ENCODE measurements at places on chromosomes 5 and 9.

DNA sequence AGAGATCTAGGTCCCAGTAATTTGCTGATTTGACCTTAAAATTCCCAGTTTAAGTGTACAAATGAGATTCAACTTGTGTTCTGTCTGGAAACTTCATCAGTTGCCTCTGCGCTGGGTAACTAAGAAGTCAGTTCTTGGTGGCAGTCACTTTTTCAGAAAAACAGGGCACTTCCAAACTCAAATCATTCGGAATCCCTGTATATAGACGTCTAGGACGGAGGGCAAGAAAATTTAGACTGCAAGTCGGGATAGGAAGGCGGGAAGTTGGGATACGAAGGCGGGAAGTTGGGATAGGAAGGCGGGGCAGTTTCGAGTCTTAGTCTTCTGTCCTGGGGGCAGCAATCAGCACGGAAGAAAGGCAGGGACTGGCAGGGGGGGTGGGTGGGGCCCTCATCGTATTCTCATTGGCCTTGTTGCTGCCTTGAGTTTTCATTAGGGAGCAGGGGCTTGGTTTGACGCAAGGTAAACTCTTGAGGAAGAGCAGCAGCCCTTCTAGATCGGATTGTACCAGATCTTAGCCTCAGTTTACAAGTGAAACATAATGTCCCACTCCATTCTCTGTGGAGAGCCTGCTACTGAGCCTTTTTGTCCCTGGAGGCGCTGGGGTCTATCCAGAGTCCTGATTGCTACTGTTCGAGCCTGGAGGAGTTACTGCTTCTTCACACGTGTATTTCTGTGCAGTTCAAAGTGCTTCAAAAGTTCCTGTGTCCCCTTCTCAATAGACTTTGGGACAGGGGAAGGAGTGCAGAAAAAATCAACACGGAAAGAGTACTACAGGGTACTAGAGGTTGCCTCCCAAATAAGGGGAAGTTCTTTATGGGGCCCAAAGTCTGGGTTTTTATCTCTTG is 2.7 kb upstream of the PURA start:
- DNase-seq = no peak

- DNase-seq = peak; percentile 73
Observed at GRCh38 chr9:36151316-36152210, 15.0 kb downstream of the GLIPR2 start.

GRCh38 chr5:159456261-159456660 is 126.0 kb upstream of the IL12B start:
- DNase-seq = no peak

- DNase-seq = no peak
Observed at GRCh38 chr9:137168904-137169856, 671 bp downstream of the LRRC26 start.

- no peak for DNase-seq
Observed at GRCh38 chr5:107868650-107869409, 198.1 kb upstream of the EFNA5 start.

- DNase-seq = no peak
Observed at GRCh38 chr9:130666393-130667119, 2.2 kb downstream of the PRDM12 start.

DNA sequence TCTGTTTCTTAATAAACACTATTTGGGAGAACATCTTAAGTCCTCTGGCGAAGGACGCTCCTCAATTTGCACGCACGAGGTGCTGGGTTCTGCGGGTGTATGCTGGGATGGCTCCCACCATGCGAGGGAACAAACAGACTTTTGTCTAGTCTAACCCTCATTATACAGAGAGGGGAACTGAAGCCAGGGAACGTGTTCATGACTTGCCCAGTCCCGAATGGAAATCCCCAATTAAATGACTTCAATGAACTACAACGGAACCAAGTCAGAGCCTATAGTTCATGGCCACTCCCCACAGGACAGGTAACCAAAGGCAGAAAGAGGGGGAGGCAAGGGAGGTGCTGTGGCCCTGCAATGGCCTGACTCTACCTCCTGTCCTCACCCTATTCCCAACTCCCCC is 9.3 kb downstream of the TLE1 start:
- no peak for DNase-seq

DNA sequence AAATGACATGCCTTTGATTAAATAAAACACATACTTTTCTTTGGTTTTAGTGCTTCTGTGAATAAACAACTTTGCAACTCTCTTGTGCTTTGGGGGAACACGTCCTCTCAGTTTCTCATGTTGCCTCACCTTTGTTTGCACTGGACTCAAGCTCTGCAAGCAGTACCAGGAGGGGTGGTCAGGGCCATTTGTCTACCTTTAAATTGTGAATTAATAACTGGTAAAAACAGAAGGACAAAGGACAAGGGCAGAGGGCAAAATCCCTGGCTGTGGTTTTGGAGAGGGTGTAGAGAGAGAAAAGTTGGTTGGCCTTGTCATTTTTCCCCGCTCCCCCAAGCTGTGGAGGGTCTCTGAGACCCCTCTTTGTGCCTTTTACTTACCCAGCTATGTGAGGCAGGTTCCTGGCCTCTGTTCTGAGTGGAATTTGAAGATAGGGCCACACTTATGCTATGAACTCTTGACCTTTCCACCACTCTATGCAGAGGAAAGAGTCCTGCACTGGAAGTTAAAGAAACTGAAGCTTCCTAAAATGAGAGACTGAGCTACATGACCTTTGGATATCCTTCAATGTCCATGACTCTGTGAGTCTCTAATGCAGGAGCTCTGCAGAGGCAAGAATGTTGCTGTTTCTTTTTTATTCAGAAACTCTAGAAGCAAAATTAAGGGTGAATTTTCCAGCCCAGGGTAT is 55.1 kb upstream of the MOCS2 start:
- DNase-seq = no peak

DNA sequence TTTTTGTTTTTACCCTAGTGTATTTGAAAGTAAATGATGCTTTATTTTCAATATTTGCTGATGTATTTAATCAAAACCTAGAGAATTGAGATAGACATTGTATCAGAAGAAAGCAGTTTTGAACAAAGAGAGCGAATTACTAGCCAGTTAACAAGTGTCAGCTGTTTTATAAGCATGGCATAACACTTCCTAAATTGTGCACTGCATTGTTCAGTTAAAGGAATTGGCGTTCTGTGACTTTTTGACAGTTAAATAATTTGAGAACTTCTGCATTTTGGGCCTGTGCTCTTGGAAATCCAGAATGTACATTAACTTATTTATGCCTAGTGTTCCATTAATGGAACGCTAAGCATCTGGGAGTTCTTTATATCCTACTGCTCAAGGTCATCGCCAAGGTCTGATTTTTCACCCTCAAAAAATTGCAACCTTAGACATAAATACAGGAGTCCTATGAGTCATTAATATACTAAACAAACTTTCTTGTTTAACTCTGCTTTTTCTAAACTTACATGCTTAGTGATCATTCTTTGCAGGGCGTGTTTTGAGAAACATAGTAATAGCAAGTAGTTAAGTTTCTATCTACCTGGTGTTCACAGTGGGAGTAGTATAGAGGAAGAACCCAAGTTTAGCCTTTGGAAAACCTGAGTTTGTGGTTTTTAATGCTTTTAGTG is 31.1 kb downstream of the RASA1 start:
- no peak for DNase-seq

- no peak for DNase-seq
Observed at GRCh38 chr5:67303356-67303755, 106.8 kb upstream of the CD180 start.

GRCh38 chr5:154514331-154514730 is 36.3 kb upstream of the HAND1 start:
- DNase-seq = no peak

GRCh38 chr9:74562611-74563010 is 65.5 kb downstream of the RORB start:
- no peak for DNase-seq

DNA sequence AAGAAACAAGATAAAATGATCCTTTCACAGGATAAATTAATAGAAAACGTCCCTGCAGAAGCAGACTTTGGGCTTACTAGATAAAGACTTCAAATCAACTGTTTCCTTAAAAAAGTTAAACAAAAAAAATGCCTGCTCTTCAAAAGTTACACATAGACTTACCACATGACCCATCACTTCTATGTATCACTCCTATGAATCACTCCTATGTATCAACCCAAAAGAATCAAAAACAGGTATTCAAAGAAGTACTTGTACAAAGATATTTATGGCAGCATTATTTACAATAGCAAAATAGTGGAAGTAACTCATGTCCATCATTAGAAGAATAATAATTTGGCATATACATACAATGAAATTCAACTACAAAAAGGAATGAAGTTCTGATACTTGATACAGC is 56.3 kb upstream of the PRDM9 start:
- DNase-seq = no peak

DNA sequence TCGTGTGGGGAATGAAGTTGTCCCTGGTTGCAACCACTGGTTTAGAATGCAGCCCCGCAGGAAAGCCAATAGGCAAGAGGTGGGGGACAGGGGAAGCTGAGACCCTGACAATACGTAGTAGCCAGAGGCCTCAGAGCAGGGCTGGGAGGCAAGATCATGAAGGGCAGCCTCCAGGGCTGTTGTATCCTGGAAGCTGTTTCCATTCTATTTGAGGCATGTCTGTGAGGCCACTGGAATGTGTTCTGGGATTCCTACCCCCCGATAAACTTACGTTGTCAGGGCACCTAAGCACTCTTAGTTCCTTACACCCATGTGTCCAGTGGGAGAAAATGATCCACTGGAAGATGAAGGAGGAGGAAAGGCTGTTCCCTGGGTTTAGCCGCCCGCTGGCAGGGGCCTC is 177.3 kb downstream of the CFAP90 start:
- no peak for DNase-seq

DNA sequence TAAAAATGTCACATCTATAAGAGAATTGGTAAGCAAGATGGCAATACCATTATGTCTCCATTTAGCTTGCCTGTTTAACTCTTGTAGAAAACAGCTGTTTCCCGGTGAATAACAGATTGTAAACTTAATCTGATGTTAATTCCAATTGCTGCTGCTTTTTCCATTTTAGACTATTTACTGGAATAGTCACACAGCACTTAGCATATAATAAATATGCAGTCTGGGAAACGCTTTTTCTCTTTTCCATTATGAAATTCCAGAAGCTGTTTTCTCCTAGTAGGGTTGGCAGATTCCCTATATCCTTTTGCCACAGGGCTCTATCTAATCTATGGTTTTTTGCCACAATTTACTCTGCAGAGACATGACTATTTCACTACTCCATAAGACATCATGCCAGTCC is 148.0 kb downstream of the CEMIP2 start:
- DNase-seq = no peak

- no peak for DNase-seq
Observed at GRCh38 chr9:92535940-92536850, at the start of gene ECM2. ECM2 (minus strand) TSS chr9:92535990; CDS start chr9:92522866, 13,124 bp downstream.

DNA sequence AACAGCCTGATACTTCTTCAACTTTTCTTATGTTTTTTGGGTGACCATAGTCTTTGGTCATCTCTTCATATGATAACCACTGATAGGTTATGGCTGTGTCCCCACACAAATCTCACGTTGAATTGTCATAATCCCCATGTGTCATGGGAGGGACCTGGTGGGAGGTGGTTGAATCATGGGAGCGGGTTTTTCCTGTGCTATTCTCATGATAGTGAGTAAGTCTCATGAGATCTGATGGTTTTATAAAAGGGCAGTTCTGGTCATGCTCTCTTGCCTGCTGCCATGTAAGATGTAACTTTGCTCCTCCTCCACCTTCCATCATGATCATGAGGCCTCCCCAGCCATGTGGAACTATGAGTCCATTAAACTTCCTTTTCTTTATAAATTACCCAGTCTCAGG is 8.7 kb downstream of the RHOBTB3 start:
- DNase-seq = no peak

DNA sequence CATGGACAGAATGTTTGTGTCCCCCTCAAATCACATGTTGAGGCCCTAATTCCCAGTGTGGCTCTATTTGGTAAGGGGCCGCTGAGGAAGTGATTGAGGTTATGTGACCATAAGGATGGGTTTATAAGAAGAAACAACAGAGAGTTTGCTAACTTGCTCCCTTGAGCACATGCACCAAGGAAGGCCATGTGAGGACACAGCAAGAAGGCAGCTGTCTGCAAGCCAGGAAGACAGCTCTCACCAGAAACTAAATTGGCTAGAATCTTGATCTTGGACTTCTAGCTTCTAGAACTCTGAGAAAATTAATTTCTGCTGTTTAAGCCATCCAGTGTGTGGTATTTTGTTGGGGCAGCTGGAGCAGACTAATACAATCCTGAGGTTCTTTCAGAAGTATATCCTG is 35.2 kb upstream of the CDC42SE2 start:
- DNase-seq = no peak

- no peak for DNase-seq
Observed at GRCh38 chr9:87818308-87818707, 64.4 kb upstream of the SPATA31E1 start.

- no peak for DNase-seq
Observed at GRCh38 chr5:136109453-136110135, 23.1 kb upstream of the SMAD5 start.

DNA sequence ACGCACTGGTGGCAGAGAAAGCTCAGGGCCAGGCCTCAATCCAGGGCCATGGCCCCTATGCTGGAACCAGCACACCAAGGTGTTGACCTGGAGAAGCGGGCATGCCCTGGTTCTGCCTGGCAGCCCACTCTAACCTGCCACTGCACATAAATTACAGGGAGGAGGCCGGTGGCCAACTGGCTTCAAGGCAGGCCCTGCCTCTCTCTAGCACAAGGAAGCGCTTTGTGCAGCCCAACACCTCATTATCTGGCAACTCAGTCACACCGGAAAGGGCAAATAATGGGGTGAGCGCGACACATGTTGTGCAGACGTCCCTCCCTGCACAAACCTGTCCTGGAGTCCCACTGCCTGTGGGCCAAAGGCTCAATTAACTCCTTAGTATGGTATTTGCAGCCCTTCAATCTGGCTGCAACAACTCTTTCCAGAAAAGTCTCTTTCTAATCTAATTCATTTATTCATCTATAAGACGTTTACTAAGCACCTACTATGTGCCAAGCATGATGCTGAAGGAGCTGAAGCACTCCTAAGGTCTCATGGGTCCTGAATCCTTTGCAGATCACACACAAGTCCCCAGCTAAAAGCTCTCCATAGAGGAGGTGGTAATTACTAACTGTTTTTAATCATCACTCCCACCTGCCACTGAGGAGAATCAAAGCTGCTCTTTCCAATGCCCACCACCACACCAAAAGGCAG is 24.9 kb downstream of the SHB start:
- DNase-seq = no peak

DNA sequence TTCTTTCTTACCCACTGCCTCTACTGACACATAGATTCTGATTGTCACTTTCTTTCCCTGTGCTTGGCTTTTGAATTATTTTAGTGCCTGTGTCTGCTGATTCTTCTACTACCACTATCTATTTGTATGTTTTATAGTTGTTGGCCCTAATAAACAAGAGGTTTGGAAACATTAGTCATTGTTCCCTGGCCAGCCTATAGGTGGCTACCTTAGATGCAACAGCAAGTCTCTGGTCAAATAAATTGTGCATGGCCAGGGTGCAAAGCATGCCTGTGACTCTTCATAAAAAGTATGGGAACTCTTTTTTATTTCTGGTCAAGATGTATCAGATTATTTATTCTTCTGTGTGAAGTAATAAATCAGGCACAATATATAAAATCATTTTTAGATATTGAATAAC is 124.4 kb downstream of the PLK2 start:
- DNase-seq = no peak

Data from activated CD8-positive, alpha-beta memory T cell treated with anti-CD3 and anti-CD28 coated beads for 1 hour (primary cell).